Muscle of leg (tissue), 16 donors: ENCODE measurements at places on chromosomes 6 and 20.
A peak's percentile ranks its signal among the peaks of the same experiment; 100 is the strongest.

GRCh38 chr20:41599699-41600104 lies 18.5 kb downstream of the CHD6 start:
- DNase-seq, result no peak

- no peak for DNase-seq
Observed at GRCh38 chr20:62498874-62499273, 23.1 kb upstream of the GATA5 start.

DNA sequence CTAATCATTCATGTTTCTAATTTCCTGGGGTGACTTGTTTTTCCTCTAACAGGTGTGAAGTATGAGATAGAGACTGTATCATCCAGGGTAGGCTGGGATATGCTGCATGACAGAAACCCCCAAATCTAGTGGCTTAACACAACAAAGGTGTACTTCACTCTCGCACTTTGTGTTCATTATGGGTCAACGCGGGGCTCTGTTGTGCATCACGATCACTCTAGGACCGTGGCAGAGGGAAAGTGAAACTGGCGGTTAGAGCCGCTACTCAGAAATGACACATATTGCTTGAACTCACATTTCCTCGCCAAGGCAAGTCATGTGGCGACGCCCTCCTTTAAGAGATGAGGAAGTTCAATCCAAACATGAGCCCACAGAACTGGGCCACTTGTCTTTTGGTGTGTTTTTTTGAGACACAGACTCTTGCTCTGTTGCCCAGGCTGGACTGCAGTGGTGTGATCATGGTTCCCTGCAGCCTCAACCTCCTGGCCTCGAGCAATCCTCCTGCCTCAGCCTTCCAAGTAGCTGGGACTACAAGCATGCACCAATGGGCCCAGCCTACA lies 41.3 kb downstream of the PCNA start:
- peak; percentile 82 for DNase-seq

- DNase-seq, result no peak
Observed at GRCh38 chr6:90101403-90101802, 195.2 kb downstream of the BACH2 start.

DNA sequence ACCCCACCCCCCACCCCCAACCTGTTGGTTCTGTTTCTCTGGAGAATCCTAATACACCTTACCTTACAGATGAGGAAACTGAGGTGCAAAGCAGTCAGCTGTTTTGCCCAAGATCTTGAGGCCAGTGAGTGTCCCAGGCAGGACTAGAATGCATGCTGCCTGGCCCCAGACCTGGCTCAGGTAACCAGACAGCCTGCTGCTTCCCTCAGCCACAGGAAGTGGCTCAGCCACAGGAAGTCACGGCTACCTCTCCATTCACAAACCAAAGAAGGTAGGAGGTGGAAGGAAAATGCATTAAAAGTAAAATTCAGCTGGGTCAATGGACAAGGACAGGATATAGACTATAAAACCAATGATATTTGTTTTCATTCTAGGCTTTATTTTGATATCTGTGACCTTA lies 517.6 kb downstream of the CD83 start:
- DNase-seq, result no peak

GRCh38 chr6:72739368-72739779 lies 117.5 kb downstream of the KCNQ5 start:
- DNase-seq, result no peak
